ENCODE measurements at places on chromosomes 7 and 10.

- DNase-seq = no peak
Observed at GRCh38 chr7:142881586-142882337, 3.8 kb downstream of the TRPV6 start.

- DNase-seq = no peak
Observed at GRCh38 chr10:63348245-63348850, 117.4 kb downstream of the JMJD1C start.

DNA sequence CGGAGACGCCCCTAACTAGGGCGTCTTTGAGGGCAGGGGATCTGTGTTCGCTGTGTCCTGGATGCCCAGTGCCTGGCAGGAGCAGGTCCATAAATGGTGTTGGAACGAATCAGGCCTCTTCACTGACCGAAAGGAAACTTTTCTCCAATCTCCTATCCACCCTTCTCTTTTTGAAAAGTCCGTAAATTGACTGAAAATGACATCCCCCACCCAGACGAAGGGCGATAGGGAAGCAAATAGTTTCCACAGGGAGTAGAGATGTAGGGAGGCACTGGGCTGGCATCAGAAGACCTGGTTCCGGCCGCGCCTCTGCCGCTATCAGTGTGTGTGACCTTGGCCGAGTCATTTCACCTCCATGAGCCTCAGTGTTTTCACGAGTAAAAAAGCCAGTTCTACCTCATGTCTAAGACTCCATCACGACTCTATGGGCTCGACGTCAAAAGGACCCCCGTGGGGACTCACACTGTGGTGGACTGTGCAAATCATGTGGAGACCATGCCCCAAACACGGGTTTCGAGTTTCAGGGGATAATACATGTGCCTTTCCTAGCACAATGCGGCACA, 497 bp upstream of the RAB11FIP2 start:
- DNase-seq = no peak

GRCh38 chr10:58424176-58424575, 39.0 kb downstream of the TFAM start:
- no peak for DNase-seq

DNA sequence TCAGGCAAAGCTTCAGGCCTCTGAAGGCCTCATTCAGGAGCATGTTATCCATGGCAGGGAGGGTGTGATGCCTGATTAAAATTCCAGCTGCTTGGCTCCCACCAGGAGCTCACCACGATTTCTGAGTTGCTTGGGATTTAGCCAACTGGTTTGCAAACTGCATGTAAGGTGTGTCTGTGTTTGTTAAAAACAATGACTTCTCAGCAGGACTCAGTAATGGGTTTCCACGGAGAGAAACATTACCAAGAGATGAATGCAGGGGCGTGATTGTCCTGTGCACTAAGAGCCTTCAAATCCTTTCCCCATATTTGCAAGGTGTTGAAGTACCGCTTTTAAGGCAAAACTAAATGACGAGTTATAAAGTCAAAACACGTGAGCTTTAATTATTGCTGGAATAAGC, 88.8 kb upstream of the BTBD16 start:
- DNase-seq = no peak

DNA sequence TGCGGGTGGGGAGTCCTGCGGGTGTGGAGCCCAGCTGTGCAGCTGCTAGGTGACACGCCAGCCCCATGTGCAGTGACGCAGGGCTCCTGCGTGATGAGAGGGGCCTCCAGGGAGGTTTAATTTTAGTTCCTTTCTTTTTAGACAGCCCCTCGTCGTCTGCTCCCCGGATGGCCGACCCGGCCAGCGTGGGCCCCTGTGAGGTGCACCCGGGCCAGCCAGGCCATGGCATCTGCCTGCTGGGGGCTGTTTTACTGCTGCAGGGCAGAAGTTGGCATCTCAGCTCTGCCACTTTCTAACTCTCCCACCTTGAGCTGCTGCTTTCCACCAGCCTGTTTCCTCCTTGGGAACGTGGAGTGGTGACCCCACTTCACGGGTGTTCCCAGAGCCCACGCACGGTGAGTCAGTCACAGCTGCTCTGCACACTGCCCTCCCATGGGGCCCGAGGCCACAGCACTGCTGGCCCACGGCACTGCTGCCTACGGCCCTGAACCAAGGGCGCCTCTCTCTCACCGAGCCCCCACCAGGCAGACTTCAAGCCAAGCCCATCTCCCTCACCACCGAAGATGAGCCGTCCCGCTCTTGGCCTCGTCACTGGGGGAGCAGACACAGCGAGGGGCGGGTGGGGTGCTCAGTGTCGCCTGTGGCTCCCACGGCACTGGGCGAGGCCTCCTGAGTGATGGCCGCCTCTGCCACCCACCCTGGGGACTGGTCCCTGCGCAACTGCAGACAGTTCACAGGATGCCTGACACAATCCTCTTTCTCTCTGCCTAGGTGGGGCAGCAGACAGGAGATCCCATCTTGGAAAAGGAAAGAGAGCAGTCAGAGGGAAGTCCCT, 21.3 kb downstream of the CYP2W1 start:
- no peak for DNase-seq

- DNase-seq = no peak
Observed at GRCh38 chr7:63899691-63900393, 98.8 kb upstream of the ZNF722 start.

- no peak for DNase-seq
Observed at GRCh38 chr10:58180666-58181065, 87.0 kb downstream of the IPMK start.

DNA sequence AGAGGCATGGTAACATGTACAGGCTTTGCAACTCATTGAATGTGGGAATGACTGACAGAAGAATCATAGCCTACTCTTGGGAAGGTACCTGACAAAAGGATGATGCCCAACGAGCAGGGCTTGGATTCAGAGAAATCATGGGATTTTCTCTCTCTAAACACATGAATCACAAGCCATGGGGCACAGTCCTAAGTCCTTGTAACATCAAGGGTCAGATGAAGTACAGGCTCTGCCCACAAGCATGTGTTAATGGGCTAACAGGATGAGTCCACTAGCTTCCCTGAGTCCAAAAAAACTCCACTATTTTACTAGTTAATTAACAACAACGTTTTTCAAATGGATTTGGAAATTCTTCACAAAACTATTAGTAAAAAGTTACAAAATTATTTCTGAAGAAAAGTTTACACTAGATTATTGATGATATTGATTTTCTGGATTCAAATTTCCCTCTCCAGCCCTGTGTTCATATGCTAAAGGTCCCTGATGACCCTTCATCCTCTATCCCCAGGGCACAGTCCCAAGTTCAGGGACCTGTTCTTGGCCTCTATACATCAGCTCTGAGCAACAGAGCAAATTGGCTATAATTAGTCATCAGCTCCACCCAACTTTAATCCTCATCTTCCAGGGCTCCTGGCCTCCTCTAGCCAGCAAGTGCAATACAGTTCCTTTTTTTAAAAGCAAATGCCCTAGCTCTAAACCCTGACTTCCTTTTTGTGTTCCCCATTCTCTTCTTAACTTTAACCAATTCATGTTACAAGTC, 99.8 kb downstream of the GSAP start:
- no peak for DNase-seq

GRCh38 chr10:112271982-112272381, 11.2 kb upstream of the TECTB start:
- no peak for DNase-seq

- no peak for DNase-seq
Observed at GRCh38 chr10:133039107-133039802, 48.5 kb upstream of the ADGRA1 start.
